ENCODE measurements at places on chromosomes 4 and X.

- no peak for DNase-seq
Measured at GRCh38 chr4:17329046-17329445, 182.8 kb downstream of the QDPR start.

DNA sequence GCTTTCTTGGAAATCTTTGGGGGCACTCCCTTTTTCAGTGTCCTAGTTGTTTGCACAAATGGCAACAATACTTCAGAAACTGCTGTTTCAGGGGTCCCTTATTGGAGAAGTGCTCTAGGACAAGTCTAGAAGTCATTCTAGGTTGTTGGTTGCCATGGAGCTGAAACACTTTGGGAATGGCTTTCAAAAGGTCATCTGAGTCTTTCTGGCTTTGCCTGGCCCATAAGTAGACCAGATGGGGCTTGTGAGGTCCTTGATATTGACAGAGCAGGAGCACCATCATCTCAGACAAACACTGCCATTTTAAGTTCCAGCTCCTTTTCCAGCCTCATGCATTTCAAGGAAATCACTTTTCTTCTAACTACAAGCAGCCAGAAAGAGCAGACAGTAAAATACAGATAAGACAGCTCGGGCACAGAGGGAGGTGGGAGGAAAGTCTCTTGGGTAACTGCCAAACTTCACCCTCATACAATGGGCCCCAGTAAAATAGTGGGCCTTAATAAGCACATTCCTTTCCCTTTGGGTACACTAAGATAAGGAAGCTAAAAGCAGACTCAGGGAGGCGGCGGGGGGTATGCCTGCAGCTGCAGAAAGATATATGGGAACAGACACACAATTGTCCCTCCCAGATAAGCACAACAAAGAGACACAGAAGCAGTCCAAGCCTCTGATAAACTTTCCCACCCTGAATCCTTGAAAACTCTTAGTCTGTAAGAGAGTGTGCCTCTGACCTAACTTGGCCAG is 8.5 kb upstream of the NXF3 start:
- no peak for DNase-seq

DNA sequence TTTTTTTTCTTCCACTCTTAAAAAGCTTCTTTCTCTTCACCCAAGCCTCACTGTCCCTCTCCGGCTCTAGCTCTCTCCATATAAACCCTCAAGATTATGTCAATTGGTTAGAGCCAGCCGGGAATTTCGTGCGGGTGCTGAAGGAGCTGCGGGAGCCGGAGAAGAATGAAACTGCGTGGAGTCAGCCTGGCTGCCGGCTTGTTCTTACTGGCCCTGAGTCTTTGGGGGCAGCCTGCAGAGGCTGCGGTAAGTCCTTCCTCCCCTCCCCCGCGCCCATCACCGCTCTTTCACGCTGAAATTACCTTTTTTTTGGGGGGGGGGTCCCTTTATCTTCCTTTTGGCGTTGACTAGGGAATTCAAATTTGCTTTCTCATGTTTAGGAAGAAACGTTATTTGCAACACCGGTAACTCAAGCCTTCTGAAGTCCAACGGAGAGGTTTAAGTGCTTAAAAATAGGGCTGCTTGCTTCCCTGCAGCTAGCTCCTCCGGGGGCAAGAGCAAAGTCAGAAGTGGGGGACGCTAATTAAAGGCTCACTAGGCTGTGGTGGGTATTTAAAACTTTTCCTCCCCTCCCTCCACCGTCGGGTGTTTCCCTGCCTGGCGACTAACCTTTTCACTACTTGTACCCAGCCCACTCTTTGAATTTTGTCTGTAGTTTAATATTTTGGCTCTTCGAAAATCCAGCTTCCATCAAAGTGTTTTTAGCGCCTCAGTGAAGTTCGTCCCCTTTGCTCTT is 491 bp downstream of the COL4A5 start:
- no peak for DNase-seq

GRCh38 chrX:9340598-9341290 is 124.1 kb upstream of the TBL1X start:
- peak; percentile 41 for DNase-seq

Measured in T follicular helper cell (primary cell).